Inflammatory macrophage (primary cell): ENCODE measurements at places on chromosomes 4 and X.

DNA sequence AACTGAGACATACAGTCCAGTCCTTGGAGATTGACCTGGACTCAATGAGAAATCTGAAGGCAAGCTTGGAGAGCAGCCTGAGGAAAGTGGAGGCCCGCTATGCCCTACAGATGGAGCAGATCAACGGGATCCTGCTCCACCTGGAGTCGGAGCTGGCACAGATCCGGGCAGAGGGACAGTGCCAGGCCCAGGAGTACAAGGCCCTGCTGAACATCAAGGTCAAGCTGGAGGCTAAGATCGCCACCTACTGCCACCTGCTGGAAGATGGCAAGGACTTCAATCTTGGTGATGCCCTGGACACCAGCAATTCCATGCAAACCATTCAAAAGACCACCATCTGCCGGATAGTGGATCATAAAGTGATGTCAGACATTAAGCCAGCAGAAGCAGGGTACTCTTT lies 20.4 kb upstream of the FRMPD3 start:
- DNase-seq, result peak; percentile 15

GRCh38 chr4:76726176-76726575 lies 171.8 kb downstream of the SOWAHB start:
- no peak for DNase-seq

- peak; percentile 88 for DNase-seq
Observed at GRCh38 chr4:152460488-152460887, 75.4 kb downstream of the FBXW7 start.

DNA sequence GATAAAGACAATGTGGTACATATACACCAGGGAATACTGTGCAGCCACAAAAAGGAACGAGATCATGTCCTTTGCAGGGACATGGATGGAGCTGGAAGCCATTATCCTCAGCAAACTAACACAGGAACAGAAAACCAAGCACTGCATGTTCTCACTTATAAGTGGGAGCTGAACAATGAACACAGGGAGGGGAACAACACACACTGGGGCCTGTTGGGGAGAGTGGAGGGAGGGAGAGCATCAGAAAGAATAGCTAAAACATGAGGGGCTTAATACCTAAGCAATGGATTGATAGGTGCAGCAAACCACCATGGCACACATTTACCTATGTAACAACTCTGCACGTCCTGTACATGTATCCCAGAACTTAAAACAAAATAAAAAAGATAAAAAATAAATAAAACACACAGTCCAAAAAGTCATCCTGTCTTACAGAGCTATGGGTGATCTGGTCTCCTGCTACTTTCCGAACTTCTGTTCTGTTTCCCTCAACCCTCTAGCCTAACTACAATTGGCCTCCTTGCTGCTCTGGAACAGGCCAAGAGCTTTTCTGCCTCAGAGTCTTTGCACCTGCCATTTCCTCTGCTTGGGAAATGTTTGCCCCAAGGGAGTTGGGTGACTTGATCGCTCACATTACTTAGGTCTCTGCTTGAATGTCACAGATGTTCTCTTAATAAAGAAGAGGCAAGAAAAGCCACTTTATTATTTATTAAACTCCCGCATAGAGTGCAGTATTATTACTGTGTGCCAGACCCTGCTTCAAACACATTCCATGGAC lies 1.1 kb upstream of the CD38 start:
- DNase-seq, result no peak

GRCh38 chrX:17470136-17470535 lies 95.1 kb downstream of the NHS start:
- no peak for DNase-seq

DNA sequence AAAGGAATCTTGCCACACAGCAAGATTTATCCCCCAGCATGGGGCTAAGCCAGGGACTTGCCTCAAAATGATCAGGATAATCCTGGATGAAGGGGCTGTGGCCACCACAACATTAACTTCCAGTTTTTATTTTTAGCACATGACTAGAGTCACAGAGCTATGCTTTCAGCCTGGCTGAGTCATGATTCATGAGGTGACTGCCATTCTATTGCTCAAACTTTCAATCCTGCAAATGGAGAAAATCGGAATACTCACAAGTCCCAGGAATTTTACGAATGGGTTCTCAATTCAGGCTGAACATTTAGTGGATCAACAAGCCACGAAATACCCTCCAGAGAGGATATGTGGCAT lies 70.7 kb upstream of the HPGD start:
- peak; percentile 85 for DNase-seq

GRCh38 chrX:6678313-6678712 lies 143.4 kb upstream of the VCX3A start:
- no peak for DNase-seq

- DNase-seq, result no peak
Observed at GRCh38 chrX:71650333-71650969, 16.9 kb upstream of the LOC101059915 start.

GRCh38 chr4:87232216-87232615 lies 11.8 kb upstream of the KLHL8 start:
- DNase-seq, result no peak

GRCh38 chr4:3611778-3612177 lies 79.6 kb upstream of the LRPAP1 start:
- no peak for DNase-seq

DNA sequence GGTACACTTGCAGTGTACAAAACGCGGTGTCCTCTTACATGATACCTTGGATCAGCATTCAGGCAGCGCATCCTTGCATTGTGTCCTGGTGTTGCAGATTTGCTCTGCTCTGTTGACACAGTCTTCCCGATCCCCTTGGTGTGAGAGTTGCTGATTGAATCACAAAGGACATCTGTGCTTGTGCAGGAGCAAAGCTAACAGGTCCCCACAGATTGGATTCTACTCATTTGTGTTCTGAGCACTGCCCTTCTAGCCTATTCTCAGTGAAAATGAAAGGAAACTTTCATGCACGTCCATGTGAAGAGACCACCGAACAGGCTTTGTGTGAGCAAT lies 171.4 kb downstream of the FRMPD4 start:
- DNase-seq, result no peak

DNA sequence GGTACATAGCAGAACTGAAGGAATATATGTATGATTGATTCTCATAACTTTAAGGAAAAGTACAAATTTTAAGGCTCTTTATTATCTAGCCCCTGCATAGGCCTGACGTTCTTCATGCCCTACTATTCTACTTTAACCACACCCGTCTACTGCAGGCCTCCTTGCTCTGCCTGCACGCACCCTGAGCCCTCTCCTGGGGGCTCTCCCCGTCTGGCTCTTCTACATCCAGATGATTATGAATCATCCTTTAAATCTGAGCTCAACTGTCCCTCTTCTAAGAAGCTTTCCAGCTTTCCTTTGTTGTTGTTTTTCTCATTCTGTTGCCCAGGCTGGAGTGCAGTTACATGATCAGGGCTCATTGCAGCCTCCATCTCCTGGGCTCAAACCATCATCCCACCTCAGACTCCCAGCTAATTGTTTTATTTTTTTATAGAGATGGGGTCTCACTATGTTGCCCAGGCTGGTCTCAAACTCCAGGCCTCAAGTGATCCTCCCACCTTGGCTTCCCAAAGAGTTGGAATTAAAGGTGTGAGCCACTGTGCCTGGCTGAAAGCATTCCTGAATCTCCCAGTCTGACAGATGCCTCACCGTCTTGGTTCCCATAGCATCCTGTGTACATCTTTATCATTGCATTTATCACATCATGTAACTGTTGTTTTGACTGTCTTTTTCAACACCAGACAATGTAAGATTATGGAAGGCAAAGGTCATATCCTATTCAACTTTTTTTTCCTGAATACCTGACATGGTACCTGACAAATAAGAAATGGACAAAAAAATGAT lies 89.2 kb downstream of the WDFY3 start:
- no peak for DNase-seq

- no peak for DNase-seq
Observed at GRCh38 chr4:79267671-79268070, 58.2 kb downstream of the NAA11 start.

- no peak for DNase-seq
Observed at GRCh38 chr4:6044276-6044675, 26.0 kb upstream of the C4orf50 start.

DNA sequence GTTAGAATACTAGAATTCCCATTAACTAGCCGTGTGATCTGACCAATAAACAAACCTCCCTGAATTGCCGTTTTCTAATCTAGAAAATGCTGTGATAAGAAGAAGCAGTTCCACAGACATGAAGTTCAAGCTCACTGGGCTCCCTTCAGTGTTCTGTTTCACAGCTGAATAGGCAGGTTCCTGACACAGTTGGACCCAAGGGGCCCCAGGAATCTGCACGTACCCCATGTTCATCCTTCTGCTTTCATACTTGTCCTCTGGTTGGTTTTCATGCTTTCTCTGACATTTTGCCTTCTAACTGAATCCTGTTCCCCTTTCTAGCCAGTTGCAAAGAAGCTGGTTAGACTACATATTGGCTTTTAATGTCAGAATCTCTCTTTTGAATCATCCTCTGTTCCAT lies 374.1 kb upstream of the MAD2L1 start:
- no peak for DNase-seq

- peak; percentile 99 for DNase-seq
Observed at GRCh38 chr4:26076000-26076587, 162.1 kb downstream of the SMIM20 start.

DNA sequence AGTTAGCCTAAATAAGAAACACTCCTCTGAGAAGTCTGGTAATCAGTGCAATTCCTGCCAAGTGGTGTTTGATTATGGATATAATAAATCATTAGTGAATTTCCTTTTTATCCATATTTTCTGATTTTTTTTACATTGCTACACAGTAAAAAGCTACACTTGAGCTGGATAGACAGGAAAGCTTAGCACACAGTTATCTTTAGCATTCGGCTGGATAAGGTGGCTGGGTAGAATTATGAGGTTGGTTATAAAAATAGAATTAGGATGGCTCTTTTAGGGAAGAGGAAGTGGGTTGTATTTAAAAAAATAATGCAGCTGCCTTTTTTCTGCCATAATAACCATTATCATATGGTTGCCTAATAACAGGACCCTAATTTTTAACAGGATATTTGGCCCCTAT lies 460.6 kb downstream of the NAF1 start:
- no peak for DNase-seq

DNA sequence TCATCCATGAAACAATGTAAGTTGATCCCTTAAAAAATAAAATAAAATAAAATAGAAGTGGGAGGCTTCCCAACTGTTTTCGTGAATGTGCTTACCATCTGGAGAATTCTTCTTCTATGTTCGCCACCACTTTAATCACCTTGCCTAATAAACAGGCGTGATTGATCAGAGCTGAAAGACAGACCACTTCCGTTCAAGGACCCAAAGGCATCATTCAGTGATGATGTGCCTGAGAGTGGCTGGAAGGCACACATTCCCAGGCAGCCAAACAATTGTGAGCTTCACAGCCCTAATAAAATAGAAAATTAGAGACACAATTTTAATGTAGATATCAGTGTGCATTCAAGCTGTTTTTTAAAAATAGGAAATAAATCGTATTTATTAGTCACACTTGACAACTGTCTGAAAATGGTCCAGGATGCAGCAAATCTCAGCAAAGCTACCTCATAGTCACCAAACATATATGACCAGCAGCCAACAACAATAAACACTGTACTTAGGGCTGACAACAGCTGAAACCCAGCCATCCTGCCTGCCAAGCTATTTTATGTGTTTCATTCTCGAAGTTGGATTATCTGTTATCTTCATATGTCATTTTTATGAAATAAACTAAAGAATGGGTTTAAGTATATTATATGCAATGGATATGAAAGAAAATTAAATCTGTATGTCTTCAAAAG lies 163.2 kb upstream of the FAM9B start:
- DNase-seq, result no peak

GRCh38 chr4:73869130-73870055 lies at the start of gene CXCL1:
CXCL1 (plus strand) TSS chr4:73869393; CDS start chr4:73869471, 78 bp downstream.
- DNase-seq, result peak; percentile 15

- DNase-seq, result no peak
Observed at GRCh38 chr4:3612281-3612680, 80.1 kb upstream of the LRPAP1 start.

DNA sequence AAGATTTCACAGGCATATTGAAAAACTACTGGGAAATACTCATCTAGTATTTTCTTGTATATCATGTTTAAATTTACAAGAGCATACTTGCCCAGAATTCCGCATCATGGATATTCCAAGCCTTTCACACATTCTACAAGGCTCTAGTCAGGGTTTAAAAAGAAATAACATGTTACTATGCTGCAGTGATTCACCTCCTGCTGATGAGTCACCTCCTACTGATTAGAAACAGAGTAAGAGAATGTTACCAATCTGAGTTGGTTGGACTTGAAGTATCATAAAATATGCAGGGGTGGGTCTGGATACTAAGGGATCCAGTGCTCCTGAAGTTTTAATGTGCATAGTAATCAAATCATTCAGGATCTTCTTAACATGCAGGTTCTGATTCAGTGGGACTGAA lies 192.0 kb upstream of the ANK2 start:
- DNase-seq, result no peak

GRCh38 chrX:137743414-137743813 lies 177.5 kb downstream of the ZIC3 start:
- no peak for DNase-seq

DNA sequence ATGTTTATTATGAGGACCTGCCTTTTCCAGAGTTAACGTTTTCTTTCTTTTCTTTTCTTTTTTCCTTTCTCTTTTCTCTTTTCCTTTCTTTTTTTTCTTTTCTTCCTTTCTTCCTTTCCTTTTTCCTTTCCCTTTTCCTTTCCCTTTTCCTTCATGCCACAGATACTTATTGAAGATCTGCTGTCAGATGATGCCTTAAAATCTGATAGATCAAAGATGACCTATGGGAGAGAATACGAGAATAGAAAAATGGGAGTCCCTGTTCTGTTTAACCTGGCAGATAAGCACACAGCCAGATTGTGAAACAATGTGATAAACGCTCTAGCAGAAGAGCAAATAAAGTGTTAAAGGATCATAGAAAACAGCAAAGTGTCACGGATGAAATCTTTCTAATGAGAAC lies 38.9 kb downstream of the AFF1 start:
- no peak for DNase-seq

GRCh38 chr4:16608123-16608522 lies 290.3 kb downstream of the LDB2 start:
- DNase-seq, result no peak

DNA sequence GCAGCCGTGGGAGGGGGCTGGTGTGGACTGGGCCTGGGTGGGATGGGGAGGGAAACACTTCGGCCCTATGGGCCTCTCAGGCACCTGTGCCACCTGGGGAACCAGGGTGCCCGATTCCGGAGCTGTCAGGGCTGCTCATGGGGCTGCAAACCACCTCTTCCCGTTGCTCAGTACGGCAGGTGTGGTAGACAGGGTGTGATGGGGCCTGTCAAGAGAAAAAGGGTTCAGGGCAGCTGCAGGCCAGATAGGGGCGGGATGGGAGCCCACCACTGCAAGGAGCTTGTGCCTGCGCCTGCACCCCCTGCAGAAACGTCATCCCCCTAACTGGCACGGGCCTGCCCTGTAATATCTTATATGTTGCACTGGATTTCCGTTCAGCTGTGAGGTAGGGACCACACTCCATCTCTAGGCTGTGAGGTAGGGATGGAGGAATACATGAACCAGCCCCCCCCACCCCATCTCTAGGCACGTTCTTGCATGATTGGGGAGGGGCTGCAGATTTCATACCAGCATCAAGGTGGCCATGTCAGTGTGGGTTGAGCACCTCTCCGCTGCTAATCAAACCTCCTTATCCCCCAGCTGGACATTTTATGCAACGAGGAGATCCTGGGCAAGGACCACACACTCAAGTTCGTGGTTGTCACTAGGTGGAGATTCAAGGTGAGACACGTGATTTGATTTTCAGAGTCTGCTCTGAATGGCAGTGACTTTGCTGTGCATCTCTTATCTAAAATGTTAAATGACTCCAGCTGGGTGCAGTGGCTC lies 59.0 kb downstream of the PCGF3 start:
- no peak for DNase-seq

- no peak for DNase-seq
Observed at GRCh38 chrX:68355629-68355920, 77.7 kb downstream of the OPHN1 start.

GRCh38 chrX:2693113-2694002 lies 2.3 kb downstream of the CD99 start:
- DNase-seq, result no peak
